ENCODE measurements at places on chromosomes 16 and 17.

GRCh38 chr17:28810437-28810836 lies 32.2 kb downstream of the FAM222B start:
- no peak for DNase-seq

DNA sequence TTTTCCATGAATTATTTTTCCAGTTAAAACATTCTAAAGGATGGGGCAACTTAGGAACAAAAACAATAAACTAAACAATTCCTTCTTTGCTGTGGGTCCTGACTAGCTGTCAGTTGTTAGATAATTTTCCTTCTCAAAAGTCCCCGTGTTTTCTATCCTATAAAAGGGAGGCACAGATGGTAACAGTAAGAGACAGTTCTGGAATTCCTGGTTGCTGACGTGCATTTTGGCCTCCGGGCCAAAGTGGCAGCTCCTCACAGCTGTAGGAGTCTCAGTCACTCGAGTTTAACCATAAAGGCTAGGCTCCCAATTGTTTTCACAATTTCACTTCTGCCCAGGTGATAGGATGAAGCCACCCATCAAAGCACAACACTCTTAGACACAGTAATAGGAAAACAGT lies 77.0 kb upstream of the ZNF423 start:
- DNase-seq: no peak

GRCh38 chr16:12728469-12728868 lies 75.2 kb downstream of the CPPED1 start:
- no peak for DNase-seq

DNA sequence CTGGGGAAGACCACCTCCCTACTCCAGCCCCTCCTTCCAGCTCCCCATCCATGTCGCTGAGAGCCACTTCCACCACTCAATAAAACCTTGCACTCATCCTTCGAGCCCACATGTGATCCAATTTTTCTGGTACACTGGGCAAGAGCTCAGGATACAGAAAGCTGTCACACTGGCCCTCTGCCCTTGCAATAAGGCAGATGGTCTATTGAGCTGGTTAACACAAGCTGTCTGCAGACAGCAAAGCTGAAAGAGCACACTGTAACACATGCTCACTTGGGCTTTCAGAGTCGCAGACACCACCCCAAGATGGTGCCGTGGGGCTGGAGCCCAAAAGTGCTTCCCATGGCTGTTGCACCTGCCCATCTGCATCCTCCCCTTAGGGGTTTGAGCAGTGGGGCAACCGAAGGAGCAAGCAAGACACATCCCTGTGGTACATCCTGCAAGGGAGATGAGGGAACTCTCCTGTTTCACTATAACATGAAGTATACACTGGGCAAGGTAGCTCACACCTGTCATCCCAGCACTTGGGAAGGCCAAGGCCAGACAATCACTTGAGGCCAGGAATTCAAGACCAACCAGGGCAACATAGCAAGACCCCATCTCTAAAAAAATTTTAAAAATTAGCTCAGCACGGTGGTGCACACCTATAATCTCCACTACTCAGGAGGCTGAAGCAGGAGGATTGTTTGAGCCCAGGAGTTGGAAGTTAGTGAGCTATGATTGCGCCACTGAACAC lies 52.8 kb upstream of the C17orf78 start:
- DNase-seq: no peak

GRCh38 chr17:49618028-49618611 lies 42.4 kb downstream of the NXPH3 start:
- no peak for DNase-seq

- DNase-seq: no peak
Measured at GRCh38 chr17:34782271-34782670, 179.0 kb downstream of the CCT6B start.

DNA sequence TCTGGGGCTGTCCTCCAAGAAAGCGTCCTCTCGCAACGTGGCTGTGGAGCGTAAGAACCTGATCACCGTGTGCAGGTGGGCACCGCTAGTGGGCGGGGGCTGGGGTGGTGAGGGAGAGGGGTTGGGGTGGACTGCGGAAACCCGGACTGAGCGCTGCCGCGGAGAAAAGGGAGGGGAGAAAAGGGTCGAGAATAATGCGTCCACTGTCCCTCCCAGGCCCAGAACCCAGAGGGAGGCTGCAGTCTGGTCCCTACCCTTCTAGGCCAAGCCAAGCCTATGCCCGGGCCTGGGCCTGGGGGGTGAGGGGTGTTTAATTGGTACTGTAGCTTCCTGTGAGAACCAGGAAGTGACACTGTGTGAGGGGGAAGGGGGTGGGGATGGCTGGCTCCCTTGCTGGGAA lies 464 bp downstream of the RUNDC3A start:
- no peak for DNase-seq

DNA sequence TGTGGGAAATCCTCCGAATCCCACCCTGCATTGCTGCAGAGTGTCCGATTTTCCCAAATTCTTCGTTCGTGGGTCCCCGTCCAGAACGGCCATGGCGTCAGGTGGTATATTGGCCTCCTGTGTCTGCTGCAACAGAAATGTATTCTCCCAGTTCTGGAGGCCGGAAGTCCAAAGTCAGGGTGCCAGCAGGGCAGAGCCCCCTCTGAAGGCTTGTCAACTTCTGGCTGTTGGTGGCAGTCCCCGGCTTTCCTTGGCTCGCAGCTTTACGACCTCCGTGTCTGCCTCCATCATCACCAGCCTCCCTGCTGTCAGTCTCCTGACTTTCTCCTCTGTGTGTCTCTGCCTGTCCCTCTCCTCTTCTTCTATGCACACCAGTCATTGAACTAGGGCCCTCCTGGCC lies 142.1 kb upstream of the FOXF1 start:
- DNase-seq: no peak

DNA sequence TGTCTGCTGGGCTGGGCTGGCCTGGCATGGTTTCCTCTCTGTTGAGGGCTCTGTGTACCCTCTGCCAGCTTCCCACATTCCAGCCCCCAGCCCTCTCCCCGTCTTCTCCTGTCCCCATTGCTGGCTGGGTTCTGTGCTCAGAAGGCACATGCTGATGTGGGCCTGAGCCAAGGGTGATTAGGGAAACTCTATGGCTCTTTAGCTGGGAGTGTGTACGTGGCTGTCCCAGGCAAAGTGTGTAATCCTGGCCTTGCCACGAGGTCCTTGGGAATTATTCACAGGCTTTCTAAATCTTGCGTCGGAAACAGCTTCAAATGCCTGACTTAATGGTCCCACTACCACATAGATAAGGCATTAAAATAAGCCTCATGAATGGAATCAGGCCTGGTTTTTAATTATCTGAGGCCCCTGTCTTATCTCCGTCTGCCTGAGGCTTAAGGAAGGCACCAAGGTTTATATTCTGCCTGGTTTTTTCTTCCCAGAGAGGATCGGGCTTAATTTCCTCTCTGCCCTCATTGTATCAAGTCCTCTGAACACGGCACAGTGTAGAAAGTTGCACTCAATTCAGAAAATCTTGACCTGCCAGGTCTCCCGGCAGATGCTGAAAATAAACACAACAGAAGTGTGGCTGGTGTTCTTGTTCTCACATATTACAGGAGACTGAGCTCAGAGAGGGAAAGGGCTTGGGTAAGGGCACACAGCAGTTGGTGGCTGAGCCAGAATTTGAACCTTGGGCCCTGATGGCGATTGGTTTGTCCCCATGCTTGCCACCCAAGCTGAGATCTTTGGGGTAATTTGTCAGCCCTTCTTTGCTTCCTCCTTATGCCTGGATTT lies 52.9 kb upstream of the LGALS9 start:
- no peak for DNase-seq

- DNase-seq: no peak
Measured at GRCh38 chr17:17785407-17785806, 51.4 kb downstream of the SREBF1 start.

GRCh38 chr17:57735707-57736106 lies 9.4 kb downstream of the CCDC182 start:
- DNase-seq: no peak

- no peak for DNase-seq
Measured at GRCh38 chr16:74232806-74233465, 63.7 kb upstream of the PSMD7 start.

GRCh38 chr17:64507413-64507782 lies 621 bp downstream of the CEP95 start:
- no peak for DNase-seq

- DNase-seq: no peak
Measured at GRCh38 chr17:73474370-73474988, 162.7 kb upstream of the CDC42EP4 start.

GRCh38 chr16:68481636-68482035 lies 33.3 kb upstream of the SMPD3 start:
- no peak for DNase-seq

DNA sequence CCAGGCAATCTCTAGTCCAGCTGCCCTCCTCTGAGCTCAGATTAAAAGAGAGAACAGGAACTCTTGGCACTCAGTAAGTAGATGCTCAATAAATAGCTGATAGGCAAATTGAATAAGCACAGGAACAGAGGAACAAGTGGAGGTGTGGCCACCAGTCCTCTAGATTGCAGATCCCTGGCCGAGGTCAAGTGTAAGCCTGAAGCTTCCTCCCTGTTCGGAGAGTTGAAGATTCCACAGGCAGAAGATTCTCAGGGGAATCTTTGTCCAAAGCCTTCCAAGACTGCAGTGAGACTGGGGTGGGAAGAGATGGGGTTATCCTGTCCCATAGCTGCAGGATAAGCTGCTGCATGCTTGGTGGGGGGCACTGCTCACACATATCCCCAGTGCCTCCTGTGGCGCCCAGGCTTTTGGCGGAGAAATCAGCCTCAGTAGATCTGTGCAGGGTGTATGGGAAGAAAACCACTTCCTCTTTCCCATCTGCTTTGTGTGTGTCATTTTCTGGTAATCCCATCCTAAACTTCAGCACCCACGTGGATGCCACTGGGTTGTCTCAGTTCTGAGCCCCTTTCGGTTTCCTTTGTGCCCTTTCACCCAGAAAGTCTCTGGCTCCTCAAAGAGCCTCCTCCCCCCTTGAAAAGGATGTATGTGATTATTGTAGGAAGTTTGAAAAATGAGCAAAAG lies 12.1 kb downstream of the CD300A start:
- no peak for DNase-seq

DNA sequence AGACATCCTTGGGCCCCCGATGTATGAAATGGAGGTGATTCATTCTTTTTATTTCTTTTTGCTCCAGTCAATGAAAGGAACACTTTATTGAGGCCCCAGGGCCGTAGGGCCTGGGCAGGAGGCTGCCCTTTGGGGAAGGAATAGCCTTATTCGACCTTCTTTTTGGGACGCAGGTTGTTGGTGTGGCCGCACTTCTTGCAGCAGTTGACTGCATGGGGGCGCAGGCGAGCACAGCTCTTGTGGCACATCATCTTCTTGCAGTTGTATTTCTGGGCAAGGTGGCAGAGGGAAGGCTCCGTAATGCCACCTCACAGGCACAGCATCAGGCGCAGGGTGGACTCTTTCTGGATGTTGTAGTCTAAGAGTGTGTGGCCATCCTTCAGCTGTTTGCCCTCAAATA lies 50.9 kb downstream of the SIAH1 start:
- no peak for DNase-seq

DNA sequence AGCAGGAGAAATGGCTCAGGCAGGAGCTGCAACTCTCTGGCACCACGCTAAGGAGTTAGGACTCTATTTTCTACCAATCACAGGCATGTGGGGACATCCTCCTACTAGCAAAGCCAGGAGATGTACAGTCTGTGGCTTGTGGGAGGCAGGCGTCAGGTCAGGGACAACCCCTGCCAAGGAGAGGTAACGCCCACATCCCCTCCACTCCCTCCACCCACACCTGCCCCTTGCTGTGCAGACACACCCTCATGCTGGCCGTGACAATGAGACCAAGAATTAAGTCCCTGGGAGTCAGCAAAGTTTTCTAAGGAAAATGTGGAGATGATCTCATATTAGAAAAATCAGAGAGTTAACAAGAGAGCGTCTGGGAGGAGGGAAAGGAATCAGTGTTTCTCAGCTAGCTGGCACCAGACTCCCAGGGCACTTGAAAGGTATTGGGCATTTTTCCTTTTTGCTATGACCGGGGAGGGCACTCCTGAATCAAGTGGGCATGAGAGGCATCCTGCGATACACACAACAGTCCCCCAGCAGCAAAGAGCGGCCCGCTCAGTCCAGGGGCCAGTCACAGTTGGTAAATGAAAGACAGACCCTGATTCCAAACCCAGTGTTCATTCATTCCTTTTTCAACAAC lies 87.3 kb upstream of the RPL38 start:
- DNase-seq: no peak

DNA sequence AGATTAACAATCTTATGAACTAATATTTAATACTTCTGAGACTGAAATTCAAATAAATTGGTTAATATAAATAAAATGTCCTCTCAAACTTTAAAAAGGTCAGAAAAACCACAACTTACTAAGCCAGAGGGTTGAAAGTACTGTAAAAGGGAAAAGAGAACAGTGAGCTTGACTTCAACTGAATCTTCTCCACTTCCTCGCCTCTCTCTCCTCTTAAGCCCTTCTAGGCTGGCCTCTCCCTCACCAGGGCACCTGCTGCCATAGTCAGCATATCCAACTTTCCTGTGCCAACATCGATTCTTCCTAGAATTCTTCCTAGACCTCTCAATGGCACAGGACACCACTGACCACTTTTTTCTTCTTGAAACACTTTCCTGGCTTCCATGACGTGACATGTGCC lies 19.4 kb downstream of the GNA13 start:
- no peak for DNase-seq

DNA sequence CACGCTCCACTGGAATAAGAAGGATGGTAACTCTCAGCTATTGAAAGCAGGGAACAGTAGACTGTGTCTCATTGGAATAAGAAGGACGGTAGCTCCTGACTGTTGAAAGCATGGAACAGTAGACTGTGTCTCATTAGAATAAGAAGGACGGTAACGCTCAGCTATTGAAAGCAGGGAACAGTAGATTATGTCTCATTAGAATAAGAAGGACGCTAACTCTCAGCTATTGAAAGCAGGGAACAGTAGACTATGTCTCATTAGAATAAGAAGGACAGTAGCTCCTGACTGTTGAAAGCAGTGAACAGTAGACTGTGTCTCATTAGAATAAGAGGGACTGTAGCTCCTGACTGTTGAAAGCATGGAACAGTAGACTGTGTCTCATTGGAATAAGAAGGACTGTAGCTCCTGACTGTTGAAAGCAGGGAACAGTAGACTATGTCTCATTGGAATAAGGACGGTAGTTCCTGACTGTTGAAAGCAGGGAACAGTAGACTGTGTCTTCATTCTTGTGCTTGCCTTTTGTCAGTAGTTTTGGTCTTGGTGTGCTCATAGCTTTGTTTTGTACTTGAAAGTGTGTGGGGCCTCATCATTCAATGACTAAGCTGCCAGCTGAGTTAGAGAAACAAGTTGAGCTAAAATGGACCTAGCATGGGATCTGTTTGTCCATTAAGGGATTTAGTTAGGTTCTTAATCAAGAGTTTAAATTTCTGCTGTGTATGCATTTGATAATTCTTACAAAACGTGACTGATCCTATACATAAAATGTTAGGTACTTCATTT lies 58.5 kb downstream of the BANP start:
- DNase-seq: no peak

DNA sequence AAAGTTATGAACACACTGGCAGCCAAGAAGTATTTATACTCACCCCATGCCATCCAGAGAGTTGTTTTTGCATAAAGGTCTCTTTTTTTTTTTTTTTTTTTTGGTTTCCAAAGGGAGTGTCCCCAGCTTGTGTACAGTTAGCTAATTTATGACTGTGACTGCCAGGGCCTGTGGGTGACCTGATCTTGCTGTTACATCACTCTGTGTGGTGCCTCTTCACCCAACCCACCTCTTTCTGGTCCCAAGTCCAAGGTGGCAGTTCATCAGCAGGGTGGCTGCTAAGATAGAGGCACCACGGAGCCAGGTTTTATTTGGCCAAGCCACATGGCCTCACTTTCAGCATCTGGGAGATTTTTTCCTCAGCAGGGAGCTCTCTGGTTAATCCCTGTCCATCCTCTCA lies at the start of gene NOS2:
TSS of gene NOS2 (minus strand) at position 8 of the 400 bp plus-strand sequence. CDS start 1,720 bp downstream, outside the sequence.
- no peak for DNase-seq

- no peak for DNase-seq
Measured at GRCh38 chr17:11816409-11816808, 180.9 kb downstream of the ZNF18 start.
